ENCODE measurements at places on chromosomes 4 and X. TPM values are rescaled to one million over a fixed set of nuclear protein-coding genes. Genes with fewer than 3 reads are reported as not detected.

The PRRG1 gene
- not detected for total RNA-seq

The PHOX2B gene
- not detected for total RNA-seq

The UBE2A gene
- 46.7 TPM for total RNA-seq

The MAGEB10 gene
- not detected for total RNA-seq

The MTMR8 gene
- 7.6 TPM for total RNA-seq

The CPE gene
- total RNA-seq: not detected

The MAGEA9B gene
- not detected for total RNA-seq

The CT45A1 gene
- total RNA-seq: not detected
